ENCODE measurements at places on chromosomes 6 and 20.

DNA sequence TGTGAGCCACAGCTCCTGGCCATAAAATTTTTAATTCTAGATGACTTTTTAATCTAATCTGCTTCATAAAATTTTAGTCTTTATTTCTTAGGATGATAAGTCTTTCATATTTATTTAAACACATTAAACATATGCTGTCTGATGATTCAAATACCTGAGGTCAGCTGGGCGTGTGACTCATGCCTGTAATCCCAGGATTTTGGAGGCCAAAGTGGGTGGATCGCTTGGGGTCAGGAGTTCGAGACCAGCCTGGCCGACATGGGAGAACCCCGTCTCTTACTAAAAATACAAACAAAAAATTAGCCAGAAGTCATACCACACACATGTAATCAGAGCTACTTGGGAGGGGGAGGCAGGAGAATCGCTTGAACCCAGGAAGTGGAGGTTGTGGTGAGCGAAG lies 53.1 kb downstream of the RBM24 start:
- no peak for DNase-seq

DNA sequence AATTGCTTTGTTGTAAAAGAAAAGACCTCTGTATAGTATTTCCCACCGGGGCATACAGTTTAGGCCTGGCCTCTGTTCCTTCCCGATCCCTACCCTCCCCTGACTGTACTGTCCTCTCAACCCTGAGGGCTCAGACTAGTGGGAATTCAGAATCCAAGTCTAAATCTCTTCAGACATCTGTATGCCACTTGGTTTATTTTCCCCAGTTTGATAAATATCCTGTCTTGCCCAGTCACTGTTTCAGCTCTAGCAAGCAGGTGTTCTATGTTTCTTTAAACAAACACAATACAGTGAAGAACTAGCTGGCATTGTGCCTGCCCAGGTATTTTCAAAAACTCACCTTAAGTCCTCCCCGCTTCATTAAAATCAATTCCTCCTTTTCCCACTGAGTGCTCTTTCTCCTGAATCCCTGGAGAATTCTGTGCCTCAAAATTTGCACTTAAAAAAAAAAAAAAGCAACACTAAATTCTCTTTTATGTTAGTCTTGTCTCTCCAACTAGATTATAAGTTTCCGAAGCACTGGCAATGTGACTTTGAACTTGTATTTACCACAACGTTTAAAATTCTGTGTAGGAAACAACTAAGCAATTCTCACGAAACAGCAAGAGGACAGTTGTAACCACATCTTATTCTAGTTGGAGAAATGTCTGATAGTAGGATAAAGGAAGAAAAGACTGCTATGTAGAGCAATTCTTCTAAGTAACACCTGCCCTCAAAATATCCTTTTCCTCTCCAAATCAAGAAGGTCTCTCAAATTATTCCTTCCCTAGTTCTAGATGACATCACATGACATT lies 112.0 kb upstream of the CARMIL1 start:
- DNase-seq = no peak

- DNase-seq = no peak
Observed at GRCh38 chr20:60191014-60191413, 232.8 kb downstream of the CDH26 start.

GRCh38 chr6:170295510-170296422 lies 4.9 kb upstream of the DLL1 start:
- DNase-seq = peak; percentile 29

DNA sequence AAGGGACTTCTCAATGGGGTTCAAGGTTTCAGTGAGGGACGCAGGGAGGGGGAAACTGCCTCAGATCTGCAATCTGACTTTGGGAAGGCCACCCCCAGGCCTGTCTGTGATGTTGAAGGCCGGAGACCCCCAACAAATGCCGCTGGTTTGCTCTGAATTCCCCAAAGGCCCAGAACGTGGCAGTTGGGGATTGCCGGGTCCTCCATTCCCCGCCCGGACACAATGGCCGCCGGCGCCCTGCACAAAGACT lies 326 bp upstream of the BCL2L1 start:
- DNase-seq = no peak

DNA sequence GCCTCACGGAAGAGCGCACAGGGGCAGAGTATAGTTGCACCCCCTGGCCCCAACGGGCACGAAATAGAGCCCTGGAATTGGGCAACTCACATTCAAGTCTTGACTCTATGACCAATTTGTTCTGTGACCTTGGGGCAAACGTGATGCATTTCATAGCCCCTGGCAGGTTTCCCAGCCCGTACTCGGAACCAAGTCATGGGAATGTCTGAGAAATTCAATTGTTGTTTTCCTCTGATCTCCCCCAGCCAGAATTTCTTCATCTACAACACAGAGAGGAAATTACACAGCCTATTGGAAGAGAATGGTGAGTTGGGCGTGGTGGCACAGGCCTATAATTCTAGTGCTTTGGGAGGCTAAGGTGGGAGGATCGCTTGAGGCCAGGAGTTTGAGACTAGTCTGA lies 322.3 kb upstream of the SULF2 start:
- DNase-seq = no peak

GRCh38 chr6:143241911-143242310 lies 181.2 kb downstream of the AIG1 start:
- no peak for DNase-seq

DNA sequence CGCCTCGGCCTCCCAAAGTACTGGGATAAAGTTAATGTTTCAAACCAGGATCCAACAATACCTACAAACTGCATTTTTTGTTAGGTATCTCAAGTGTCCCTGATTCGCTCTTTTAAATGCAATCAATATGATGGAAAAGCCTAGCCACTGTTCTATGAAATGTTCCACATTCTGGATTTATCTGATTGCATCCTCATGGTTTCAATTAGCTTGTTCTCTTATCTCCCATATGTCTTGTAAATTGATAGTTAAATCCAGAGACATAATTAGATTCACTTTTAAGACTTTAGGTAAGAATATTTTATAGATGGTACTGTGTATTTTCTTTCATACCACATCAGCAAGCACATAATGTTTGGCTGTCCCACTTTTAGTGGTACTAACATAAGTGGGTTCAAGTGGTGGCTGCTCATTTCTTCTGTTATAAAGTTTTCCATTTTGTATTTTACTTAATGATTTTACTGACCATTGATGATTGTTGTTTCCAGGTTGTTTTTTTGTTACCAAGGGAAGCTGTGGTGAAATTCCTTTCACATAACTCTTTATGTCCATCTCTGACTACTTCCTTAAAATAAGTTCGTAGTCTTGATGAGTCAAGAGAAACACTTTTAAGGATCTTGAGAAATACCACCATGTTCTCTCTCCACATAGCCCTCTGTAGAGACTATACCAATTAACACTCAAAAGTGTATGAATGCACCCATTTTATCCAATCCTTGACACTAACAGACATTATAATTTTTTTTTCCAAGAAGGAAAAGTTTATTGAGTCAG lies 40.5 kb downstream of the RNGTT start:
- DNase-seq = no peak

DNA sequence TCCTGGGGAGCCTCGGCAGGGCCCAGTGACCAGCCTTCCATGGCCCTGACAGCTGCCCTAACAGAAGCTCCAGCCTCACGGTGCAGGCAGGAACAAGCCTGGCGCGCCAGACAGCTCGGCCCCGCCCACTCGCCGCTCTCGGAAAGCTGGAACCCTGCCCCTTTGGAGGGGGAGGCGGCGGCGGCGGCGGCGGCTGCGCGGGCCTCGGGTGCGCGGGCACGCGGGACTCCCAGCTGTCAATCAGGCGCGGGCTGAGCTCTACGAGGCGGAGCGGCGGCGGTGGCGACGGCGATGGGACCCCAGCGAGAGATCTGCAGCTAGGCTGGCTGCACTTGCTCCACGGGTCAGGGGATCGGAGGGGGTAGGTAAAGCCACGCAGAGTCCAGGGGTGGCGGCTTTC lies at the start of gene NRSN1:
Gene NRSN1 (plus strand): TSS at position 236 of the 400 bp plus-strand sequence. CDS start 8,113 bp downstream, outside the sequence.
- no peak for DNase-seq

GRCh38 chr6:25359891-25360290 lies 80.7 kb downstream of the CARMIL1 start:
- no peak for DNase-seq

GRCh38 chr6:90484903-90485302 lies 102.0 kb downstream of the MAP3K7 start:
- no peak for DNase-seq
